Heart right ventricle (tissue), 16 donors: ENCODE measurements at places on chromosomes 2 and 18. TPM values are rescaled to one million over a fixed set of nuclear protein-coding genes. Genes with fewer than 3 reads are reported as not detected.

Gene FAM168B
- polyA plus RNA-seq, result 17.3 TPM

Gene UBXN4
- 51.6 TPM for polyA plus RNA-seq

Gene SCYGR4
- polyA plus RNA-seq, result not detected

Gene SEPTIN10
- 20.9 TPM for polyA plus RNA-seq

Gene MEIS1
- polyA plus RNA-seq, result 28.5 TPM

Gene RNF152
- 2.7 TPM for polyA plus RNA-seq

Gene EGR4
- not detected for polyA plus RNA-seq

Gene CYP26B1
- 0.88 TPM for polyA plus RNA-seq

Gene STAT4
- 2.2 TPM for polyA plus RNA-seq

Gene RAD51AP2
- 0.03 TPM for polyA plus RNA-seq

Gene SCN1A
- polyA plus RNA-seq, result not detected

Gene DSG1
- 0.07 TPM for polyA plus RNA-seq

Gene PAIP2B
- 13.7 TPM for polyA plus RNA-seq

Gene CYP27A1
- 8.9 TPM for polyA plus RNA-seq

Gene AOX1
- polyA plus RNA-seq, result 11.2 TPM

Gene SPATA3
- not detected for polyA plus RNA-seq

Gene SLC16A14
- 0.87 TPM for polyA plus RNA-seq

Gene GREB1
- 6.0 TPM for polyA plus RNA-seq

Gene CAPN14
- 0.37 TPM for polyA plus RNA-seq

Gene LIMS4
- polyA plus RNA-seq, result 1.2 TPM

Gene UBXN2A
- 7.9 TPM for polyA plus RNA-seq
